ENCODE measurements at places on chromosomes 13 and 19.

DNA sequence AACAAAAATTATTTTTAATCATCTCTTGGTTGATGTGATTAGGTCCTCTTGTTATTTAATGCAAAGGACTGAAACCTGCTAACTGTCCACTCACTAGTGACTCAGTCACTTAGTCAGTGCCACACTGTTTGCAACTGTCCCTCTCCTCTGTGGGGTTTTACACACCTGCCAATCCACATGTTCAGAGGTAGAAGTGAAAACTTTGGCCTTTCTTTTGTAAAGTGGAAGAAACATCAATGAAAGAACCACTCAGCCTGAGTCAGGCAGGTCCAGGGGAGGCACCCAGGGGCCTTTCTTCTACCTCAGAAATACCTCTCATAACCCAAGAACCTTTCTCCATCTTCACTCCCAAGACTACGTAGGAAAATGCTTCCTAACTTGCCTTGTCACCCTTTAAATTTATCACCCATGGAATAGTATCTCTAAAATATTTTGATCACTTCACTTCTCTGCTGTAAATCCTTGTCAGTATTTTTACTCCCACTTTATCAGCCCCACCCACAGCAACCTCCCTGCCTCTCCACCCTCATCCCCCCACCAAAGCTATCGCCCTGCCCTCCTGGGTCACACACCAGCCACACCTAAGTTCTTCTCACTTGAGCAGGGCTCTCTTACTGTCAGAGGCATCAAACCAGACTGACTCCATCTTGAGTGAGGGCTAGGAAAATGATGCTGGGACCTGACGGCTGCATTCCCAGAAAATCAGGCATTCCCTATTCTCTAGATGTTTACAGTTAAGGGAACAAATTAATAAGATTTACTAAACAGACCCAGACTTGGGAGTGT, 29.6 kb upstream of the EEF1AKMT1 start:
- no peak for DNase-seq

DNA sequence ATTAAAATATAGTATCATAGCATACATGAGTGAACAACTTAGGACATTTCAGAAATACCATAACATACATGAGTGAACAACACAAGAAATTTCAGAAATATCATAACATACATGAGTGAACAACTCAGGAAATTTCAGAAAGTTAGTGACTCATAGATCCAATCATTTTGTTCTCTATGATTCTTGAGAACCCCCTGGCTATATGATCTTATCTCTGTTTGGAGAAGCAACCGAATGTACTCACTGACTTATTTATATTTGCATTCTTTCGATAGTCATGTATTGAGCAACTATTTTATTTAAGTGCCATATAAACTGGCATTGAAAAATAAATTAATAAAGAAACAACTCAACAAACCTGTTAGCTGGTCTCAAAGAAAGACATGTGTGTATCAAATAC, 251.1 kb downstream of the EFNB2 start:
- no peak for DNase-seq

DNA sequence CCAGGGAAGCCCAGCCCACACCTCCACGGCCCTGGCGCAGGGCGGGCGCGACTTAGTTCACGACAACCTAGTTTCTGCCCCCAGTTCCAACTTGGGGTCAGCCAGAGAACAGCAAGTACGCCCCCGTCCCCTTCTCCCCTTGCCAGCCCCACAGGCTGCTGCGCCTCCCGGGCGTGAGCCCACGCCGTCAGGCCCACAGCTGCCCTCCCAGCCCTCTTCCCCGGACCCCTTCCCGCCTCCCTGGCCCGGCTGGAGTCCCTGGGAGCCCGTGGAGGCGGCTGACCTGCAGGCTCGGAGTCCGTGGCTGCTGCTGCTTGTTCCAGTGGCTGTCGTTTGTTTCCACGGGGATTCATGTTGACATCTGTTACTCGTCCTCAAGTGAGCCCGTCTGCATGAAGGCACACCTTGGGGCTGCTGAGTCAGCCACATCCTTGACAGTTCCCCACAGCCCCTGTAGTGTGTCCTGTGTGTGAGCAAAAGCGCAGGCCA, 86.0 kb downstream of the ATP11A start:
- DNase-seq, result no peak

- no peak for DNase-seq
Observed at GRCh38 chr13:46797501-46798237, 708 bp upstream of the ESD start.

GRCh38 chr13:26743971-26744370, 16.6 kb downstream of the GPR12 start:
- no peak for DNase-seq
